ENCODE measurements at places on chromosomes 1 and 21. TPM values are rescaled to one million over a fixed set of nuclear protein-coding genes. Genes with fewer than 3 reads are reported as not detected.

The LCE1E gene
- polyA plus RNA-seq = not detected

The CC2D1B gene
- polyA plus RNA-seq = 18.9 TPM

The ADGRL4 gene
- polyA plus RNA-seq = 2.2 TPM

The ITLN1 gene
- polyA plus RNA-seq = not detected

The NDUFV3 gene
- 32.2 TPM for polyA plus RNA-seq

The MXRA8 gene
- 702 TPM for polyA plus RNA-seq

The GIPC2 gene
- polyA plus RNA-seq = 0.04 TPM

The PEAR1 gene
- 50.4 TPM for polyA plus RNA-seq

The LPAR3 gene
- polyA plus RNA-seq = 0.05 TPM

The LAPTM5 gene
- polyA plus RNA-seq = 1.6 TPM

The S100A11 gene
- 1,278 TPM for polyA plus RNA-seq

The PGBD5 gene
- polyA plus RNA-seq = 0.07 TPM

The SPRR1B gene
- polyA plus RNA-seq = not detected

The ETV3L gene
- not detected for polyA plus RNA-seq

The KCNN3 gene
- polyA plus RNA-seq = not detected

The BNIPL gene
- polyA plus RNA-seq = 0.18 TPM

The GJA8 gene
- not detected for polyA plus RNA-seq

The ARPC5 gene
- polyA plus RNA-seq = 386 TPM

The ACTN2 gene
- polyA plus RNA-seq = not detected

The NID1 gene
- polyA plus RNA-seq = 116 TPM

The LYST gene
- polyA plus RNA-seq = 7.2 TPM

The SLAMF8 gene
- polyA plus RNA-seq = 0.05 TPM

The MAP10 gene
- polyA plus RNA-seq = 0.81 TPM

The STYXL2 gene
- polyA plus RNA-seq = not detected

The DDAH1 gene
- 244 TPM for polyA plus RNA-seq

The BCAN gene
- polyA plus RNA-seq = not detected

The S100A12 gene
- not detected for polyA plus RNA-seq

The RBP7 gene
- polyA plus RNA-seq = 0.50 TPM

The LDLRAD1 gene
- polyA plus RNA-seq = not detected

The NENF gene
- 77.4 TPM for polyA plus RNA-seq

The TMEM82 gene
- polyA plus RNA-seq = not detected

The TEX50 gene
- not detected for polyA plus RNA-seq

The FCRL1 gene
- polyA plus RNA-seq = not detected

The LRRC38 gene
- not detected for polyA plus RNA-seq

The TBCE gene
- 28.6 TPM for polyA plus RNA-seq

The CTH gene
- 7.2 TPM for polyA plus RNA-seq

The LHX8 gene
- polyA plus RNA-seq = 0.05 TPM

The ZNF669 gene
- polyA plus RNA-seq = 2.1 TPM

The LYPD8 gene
- polyA plus RNA-seq = not detected

The RHBDL2 gene
- 0.07 TPM for polyA plus RNA-seq

The WDR77 gene
- polyA plus RNA-seq = 104 TPM

The AMY1B gene
- polyA plus RNA-seq = not detected

The C1orf87 gene
- polyA plus RNA-seq = not detected

The LAMC2 gene
- 0.96 TPM for polyA plus RNA-seq

The PGLYRP4 gene
- polyA plus RNA-seq = not detected

The OR2L2 gene
- not detected for polyA plus RNA-seq

The DNTTIP2 gene
- polyA plus RNA-seq = 16.7 TPM
